ENCODE measurements at places on chromosomes 1 and 21.

GRCh38 chr1:99534638-99534930, 111.3 kb upstream of the PALMD start:
- DNase-seq = no peak

DNA sequence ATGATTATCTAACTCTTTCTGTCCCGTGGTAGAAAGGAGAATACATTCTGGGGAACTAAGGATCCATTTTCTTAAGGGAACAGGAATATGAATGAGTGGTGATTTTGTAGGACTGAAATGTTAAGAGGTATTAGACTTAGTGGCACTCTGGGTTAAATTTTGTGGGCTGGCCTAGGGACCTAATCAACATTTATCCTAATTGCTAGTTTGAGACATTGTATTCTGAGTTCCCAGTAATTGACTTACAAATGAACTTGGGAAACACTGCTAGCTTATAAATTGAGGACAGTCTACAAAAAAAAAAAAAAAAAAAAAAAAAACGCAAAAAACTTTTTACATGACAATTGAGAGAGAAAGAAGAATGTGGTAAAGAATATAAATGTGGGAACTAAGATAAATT, 136.6 kb upstream of the ZP4 start:
- no peak for DNase-seq

DNA sequence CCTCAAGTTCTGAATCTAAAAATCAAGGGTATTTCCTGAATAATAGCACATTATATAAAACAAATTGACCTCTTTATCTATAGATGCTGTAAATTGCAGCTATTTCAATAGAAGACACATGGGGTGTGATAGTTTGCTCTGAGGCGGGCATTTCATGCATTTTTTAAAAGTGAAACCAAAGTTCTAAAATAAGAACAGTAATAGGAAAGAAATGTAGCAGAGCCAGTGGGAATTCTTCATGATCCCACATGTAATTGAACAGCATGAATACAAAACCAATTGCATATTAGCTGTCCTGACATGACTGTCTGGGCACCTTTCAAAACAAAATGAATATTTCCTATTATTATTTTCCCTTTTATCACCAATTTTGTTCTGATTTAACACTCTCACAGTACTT, 85.0 kb downstream of the RGS21 start:
- DNase-seq = no peak

DNA sequence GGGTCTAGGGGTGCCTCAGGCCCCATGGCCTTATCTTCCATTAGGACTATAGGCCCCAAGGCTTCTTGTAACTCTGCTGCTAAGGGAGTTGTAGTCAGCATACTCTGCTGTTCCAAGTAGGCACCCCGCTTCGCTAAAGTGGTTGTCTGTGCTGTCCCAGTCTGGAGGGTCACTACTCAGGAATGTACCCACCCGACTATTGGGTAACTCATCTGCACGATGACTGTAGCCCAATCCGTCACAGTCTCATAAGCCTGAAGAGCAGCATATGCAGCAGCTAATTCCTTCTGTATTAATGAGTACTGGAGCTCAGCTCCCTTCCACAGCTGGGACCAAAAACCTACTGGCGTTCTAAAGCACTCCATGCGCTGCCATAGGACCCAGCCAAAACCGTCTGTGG, 111.0 kb downstream of the GDAP2 start:
- no peak for DNase-seq

DNA sequence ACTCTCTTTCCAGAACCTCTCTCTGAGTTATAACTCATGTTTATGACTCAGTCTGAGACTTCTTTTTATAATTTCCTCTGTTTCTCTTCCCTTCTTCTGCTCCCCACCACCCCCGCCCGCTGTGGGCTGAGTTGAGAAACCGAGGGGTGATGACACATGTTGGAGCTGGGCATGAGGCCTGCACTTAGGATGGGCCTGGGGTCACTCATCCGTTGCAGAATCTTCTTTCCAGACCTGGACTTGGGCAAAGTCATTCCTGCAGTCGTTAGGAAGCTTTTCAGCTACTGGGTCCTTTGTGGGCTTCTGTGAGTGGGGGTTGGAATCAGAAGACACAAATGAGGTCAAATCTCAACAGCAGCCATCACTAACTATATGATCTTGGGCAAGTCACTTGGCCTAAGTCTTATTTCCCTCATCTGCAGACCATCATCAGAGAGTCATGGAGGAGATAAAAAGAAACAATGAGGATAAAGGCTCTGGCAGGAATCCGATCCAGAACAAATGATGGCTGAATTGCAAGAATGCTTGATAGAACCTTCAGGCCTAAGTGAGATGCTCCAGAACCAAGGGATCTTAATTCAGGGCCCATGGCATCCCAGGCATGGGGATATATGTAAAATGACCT, 53.4 kb downstream of the RPS6KA1 start:
- peak; percentile 33 for DNase-seq

Data from stimulated activated CD4-positive, alpha-beta T cell treated with anti-CD3 and anti-CD28 coated beads, Interleukin-2, amount 100 ng/mL, for 4 hours (primary cell).